ENCODE measurements at places on chromosomes 5 and 9.
A peak's percentile ranks its signal among the peaks of the same experiment; 100 is the strongest.

- no peak for DNase-seq
Measured at GRCh38 chr5:116315531-116315930, 230.7 kb downstream of the COMMD10 start.

GRCh38 chr5:10761933-10762775 is 1.1 kb upstream of the DAP start:
- no peak for DNase-seq

DNA sequence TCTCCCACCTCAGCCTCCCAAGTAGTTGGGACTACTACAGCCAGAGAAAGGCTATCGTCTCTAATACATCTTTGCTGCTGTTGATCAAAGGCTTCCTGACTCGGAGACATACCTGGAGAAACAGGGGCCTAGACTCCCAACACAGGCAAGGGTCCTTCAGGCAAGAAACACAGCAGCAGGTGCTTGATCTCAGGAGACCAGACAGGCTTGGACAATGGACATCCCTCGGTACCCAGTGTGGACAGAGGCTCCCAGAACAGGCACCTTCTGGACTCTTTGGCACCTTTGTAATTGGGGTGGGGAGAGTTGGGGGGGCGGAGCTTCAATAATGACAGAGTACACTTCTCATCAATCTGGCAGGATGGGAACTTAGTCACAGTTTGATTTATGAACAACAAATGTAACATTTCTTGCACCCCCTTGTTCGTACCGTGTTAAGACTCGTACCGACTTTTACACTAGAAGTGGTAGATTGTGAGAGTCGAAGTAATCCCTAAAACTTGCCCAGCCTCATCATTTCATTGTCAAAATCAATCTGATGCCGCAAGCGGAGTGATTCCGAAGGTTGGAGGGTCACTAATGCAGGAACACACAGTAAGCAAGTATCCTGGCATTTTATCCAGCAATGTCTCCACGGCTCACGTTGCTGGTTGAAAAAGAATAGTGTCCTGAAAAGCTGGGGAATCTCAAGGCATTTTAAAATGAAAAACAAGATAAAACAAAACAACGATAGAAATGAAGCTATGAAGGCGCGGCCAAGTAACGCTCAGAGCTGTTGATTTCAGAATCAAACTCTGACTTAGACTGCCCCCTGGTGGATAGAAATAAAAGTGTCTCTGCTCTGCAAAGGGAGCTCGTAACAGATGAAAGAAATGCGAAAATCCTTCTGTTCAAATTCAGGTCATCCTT is 46.4 kb upstream of the STK32A start:
- peak; percentile 74 for DNase-seq

DNA sequence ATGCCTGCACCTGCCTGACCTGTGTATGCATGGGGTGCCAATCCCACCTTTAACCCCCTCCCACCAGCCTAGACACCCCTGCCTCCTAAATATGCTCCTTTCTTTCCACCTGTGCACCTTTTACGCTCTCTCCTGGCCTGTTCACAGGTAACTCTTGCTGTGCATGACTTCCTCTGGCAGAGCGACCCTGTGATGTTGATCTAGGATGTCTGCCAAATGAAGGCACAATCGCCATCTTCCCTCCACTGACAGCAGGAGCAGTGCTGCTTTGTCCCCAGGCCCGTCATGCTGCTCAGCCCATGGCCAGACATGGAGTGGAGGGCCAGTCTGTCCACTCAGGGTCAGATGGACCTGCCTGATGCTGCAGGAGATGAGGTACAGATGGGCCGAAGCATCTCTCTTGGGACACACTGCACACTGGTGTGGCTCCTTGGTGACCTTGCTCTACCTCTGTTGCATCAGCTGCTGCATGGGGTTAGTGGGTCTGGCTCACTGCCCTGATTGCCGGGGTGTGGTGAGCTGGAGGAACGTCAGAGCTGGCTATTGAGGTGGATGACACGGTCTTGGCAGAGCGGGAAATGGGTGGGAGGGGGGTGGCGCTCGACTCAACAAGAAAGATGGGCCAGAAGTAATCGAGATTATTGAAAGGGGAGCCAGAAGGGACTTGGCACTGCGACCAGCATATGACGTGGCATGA is 101.7 kb upstream of the PITX1 start:
- DNase-seq = no peak

DNA sequence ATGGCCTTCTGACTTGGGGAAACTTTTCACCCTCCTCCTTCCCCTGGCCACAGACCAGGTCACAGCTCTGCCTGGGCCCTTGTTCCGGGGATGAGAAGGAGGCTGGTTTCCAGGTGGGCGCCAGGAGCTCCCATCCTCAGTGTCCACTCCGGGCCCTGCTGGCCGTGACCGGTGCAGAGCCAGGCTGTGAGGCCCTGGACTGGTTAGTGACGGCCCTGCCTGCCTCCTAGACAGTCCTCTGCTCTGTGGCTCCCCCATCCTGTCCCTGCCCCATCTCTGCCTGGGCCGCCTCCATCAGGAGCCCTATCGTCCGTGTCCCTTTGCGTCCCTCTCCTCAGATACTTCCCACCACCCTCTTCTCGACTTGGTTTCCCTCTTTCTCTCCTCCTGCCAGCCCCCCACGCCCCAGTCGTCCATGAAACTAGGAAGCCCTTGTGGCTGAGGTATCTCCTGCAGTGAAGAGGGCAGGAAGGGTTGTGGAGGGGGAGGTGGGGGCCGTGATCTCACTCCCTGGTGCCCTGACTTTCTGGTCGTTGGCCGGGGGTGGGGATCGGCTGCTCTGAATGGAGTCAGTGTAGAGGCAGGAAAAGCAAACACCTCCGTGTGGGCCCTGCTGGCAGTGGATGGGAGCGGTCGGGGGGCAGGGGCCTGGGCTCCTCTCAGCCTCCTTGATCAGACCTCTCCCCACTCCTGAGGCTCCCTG is 15.4 kb upstream of the CERCAM start:
- DNase-seq = no peak

DNA sequence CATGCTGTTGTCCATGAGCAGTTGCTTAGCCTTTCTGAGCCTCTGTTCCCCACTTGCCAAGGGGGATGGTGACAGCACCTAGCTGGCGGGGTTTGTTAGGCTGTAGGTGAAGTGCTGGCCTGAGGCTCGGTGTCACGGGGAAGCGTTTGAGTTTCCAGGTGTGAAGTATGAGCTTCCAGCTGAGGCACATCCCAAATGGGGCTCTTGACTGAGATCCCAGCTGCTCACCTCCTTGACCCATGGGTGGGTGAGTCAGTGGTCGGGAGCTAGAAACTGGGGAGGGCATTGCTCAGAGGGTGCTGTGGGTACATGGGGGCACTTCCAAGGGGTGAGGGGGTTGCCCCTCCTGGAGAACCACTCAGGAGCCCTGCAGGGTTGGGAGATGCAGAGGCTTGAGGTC is 26.4 kb upstream of the RNF130 start:
- no peak for DNase-seq

DNA sequence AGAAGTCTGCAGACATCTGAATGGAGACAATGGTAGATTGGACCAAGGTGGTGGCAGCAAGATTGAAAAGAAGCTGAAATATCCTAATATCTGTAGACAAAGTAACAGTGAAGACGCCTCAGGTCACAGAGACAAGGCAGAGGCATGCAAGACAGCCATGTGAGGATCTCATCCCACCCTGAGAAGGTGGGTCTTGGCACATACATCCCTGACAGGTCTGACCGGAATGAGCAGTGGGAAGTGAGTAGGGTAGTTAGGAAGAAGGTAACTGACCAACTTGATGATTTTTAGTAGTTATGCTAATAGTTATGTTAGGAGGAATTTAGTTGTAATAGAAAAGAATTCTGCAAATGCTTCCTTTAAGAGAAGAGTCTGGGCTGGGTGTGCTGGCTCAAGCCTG is 229.6 kb downstream of the NDUFS4 start:
- no peak for DNase-seq

DNA sequence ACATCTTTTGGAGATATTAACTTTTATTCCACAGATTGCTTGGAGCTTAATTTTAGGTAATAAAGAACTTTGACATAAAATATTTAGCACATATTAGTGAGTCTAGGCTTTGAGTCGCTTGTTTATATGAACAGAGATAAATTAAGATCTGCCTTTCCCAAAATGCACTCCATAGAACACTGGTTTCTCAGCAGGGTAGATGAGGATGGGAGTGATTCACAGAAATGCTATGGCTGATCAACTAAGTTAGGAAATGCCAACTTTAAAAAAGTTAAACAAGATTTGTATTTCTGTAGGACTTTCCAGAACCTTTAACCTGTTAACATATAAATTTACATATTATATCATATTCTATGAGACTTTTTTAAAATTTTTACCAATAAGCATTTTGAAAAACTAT is 65.2 kb downstream of the STARD4 start:
- no peak for DNase-seq

GRCh38 chr9:82148426-82148810 is 159.8 kb downstream of the SPATA31D1 start:
- no peak for DNase-seq

GRCh38 chr5:10289353-10289752 is 18.3 kb downstream of the CMBL start:
- no peak for DNase-seq

- no peak for DNase-seq
Measured at GRCh38 chr9:18274693-18275092, 199.3 kb upstream of the ADAMTSL1 start.

Data from NCI-H2227 treated with DMSO at 0.1 percent for 48 hours (cell line).